ENCODE measurements at places on chromosomes 1 and 21. TPM values are rescaled to one million over a fixed set of nuclear protein-coding genes. Genes with fewer than 3 reads are reported as not detected.

GRCh38 chr1:116682641-116683221 is 15.2 kb upstream of the IGSF3 start:
- DNase-seq, result no peak

DNA sequence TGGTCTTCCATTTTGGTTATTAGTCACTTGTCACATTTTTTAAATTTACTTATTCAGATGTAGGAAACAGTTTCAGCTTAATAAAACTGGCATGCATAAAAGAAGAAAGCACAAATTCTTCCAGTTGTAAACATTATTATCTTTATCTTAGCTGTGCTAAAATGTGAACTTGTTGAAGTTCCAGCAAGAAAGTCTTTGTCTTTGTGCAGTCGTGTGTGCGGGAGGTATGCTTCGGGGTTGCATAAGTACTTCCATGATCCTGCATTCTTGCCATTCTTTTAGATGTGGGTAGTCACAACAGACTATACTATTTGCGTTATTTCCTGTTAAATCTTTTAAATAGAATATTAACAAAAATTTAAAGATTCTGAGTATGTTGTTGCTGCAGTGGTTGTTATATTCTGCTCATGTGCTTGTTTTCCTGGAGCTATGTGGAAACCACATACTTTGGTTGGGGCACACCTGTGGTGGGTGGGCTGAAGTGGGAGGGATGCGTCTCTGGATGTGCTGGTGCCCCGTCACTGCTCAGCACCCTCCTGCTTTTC is 49.9 kb downstream of the CBS start:
- peak; percentile 74 for DNase-seq

DNA sequence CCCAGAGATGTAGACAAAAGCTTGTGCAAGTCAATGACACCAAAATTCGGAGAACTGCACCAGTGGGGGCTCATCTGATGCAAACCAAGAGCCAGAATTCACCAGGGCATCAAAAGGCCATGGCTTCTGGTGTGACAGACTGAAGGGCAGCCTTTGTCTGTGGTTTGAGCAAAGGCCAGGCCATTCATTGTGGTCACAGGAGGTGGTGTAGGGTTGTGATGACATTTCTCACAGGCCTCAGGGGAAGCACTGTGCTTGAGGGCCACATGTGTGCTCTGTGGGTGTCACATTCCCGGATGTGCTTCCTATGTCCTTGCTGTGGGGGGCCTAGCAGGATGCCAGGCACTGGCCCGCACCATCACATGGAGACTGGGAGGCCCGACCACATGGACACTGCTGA is 22.5 kb upstream of the KCNE1 start:
- peak; percentile 46 for DNase-seq

GRCh38 chr1:66678146-66678545 is 74.1 kb upstream of the DYNLT5 start:
- no peak for DNase-seq

EPHA2 gene
- total RNA-seq, result 7.8 TPM

DNA sequence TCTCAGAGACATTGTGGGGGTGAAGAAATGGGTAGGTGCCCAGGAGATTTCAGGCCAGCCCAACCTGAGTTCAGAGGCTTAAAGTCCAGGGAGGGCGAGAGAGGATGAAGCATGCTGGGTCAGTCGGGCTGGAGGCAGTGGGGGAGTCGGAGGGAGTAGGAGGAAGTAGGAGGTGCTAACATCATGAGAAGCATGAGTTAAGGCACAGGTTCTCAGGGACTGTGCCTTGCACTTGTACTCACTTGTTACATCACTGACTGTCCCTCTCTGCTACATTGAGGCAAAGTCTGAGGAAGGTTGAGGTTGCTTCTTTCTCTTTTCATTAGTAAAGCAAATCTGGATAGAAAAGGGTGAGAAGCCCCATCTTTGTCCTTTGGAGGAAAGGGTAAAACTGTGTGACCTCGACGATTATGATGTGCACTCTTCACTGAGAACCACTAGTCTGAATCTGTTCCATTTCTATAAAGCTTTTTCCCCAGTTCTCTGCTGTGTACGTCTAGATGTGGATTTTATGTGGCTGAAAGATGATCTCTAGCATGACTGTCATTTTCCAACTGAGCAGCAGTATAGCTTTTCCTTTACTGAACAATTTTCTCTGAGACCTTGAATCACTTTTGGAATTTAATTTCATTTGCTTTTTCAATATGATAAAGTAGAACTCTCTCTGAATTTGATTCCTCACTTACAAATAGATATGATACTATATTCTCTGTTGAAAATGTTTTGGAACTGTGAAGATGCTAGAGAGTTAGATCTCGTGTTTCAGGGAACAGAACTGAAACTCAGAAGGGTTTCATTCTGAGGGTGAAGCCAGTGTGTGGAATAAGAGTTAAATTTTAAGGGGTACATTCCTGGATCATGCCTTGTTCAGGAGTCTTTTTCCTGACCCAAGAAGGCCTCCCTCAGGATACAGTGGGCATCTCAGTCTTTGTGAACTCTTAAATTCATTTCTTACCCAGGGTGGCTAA is 94.6 kb downstream of the FGGY start:
- DNase-seq, result no peak

DNA sequence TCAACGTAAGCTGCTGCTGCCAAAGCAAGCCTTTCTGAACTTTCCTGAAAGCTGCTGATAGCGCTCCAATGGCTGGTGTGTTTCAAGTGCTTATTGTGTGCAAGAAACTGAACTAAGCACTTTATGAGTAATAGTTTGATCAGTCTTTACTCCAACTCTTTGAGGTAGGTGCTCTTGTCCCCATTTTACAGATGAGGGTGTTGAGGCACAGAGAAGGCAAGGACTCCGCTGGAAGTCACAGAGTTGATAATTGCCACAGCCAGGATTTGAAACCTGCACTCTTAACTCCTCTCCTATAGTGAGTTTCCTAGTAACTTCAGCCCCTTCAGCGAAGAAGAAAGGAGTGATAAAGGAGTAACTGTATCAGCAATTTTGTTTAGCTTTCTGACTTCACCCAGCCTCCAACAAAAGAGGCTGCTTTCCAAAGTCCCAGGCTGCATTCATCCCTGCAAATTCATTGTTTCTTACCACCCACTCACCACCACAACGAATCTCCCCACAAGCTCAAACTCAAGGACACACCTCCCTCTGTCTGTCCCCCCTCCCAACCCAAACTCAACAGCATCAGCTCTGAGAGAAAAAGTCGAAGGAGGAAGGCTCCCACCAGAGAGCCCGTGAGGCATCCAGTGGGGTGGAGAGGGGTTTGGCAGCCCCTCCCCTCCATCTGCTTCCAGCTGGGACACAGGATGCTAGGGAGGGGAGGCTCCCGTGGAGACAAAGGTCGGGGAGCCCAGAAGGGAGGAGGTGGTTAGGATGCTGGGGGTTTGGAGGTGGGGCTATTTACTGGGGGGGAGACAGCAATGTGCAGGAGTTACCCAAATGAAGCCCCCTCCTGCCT is 139.6 kb downstream of the NAV1 start:
- peak; percentile 76 for DNase-seq

PLA2G2F gene
- total RNA-seq, result not detected

- DNase-seq, result no peak
Measured at GRCh38 chr1:13760340-13760739, 60.4 kb downstream of the PRDM2 start.

ARHGEF10L gene
- total RNA-seq, result 23.9 TPM

- no peak for DNase-seq
Measured at GRCh38 chr1:206421616-206422340, 48.5 kb upstream of the IKBKE start.

DNA sequence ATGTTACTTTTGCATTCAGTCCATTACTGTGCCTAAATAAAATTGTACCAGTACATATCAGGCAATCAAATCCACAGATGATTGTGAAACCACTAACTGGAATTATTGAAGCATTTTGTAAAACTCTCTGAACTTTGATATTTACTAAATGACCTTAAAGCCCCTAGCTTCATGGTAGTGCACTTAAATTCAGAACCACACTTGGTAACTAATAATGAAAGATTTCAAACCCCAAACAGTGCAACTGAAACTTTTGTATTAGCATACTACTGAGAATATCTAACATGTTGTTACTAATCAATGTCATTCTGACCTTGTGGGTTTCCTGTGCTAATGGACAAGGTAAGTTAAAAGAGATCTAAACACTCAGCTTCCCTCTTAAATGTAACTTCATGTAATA is at the start of gene CFHR3:
TSS of gene CFHR3 (plus strand) at position 238 of the 400 bp plus-strand sequence. CDS start at position 285, 47 bp downstream.
- no peak for DNase-seq

All from fibroblast of the aortic adventitia (primary cell).